ENCODE measurements at places on chromosomes 6 and 20. TPM values are rescaled to one million over a fixed set of nuclear protein-coding genes. Genes with fewer than 3 reads are reported as not detected.

Gene SLC22A7
- not detected for total RNA-seq

Gene MLN
- total RNA-seq = not detected

Gene CLVS2
- 0.12 TPM for total RNA-seq

Gene EDN3
- total RNA-seq = not detected

Gene RBPJL
- not detected for total RNA-seq

Gene BTN3A1
- 9.4 TPM for total RNA-seq

Gene WFDC12
- not detected for total RNA-seq

Gene PRDM13
- not detected for total RNA-seq

Gene DNAH8
- total RNA-seq = not detected

Gene MEP1A
- total RNA-seq = not detected

Gene FAM184A
- total RNA-seq = 2.2 TPM

DNA sequence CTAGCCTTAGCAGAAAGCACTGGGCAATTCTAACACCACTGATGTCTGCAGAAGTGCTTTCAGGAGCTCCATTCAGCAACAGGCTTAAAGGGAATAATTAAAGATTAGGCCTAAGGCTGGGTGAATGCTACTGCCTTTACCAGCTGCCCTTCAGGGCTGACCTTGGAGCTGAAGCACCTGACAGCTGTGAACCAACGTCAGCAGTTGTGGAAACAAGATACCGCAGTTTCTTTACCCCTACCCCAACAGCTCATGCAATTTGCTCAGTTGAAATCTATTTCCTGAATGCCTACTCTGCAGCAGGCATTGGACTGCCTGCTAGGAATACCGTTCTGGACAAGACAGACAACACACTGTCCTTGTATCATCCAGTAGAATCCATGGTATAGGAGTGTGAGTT lies 51.5 kb upstream of the ADTRP start:
- DNase-seq = no peak

- DNase-seq = no peak
Observed at GRCh38 chr6:10771371-10771894, 23.8 kb downstream of the TMEM14B start.

- DNase-seq = no peak
Observed at GRCh38 chr20:50633361-50633760, 58.0 kb downstream of the RIPOR3 start.

GRCh38 chr6:85472744-85473143 lies 22.9 kb downstream of the NT5E start:
- no peak for DNase-seq

- DNase-seq = no peak
Observed at GRCh38 chr6:4319981-4320683, 184.8 kb upstream of the ECI2 start.

DNA sequence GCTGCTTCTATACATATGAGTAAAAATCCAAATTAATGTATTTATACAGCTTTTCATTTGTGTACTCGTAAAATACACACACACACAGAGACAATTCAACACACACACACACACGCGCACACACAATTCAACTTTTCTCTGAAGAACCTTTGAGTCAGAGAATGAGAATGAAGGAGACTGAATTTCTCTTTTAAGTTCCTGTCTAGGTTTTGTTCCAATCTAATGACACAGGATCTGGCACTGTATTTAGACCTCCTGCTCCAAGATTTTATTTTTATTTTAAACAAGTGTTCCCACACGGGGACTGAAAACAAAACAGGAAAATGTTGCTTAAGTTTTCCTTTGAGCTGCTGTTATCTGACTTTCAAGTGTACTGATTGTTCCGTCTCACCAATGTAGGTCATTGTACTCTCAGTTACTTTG lies 250.8 kb downstream of the LAMA2 start:
- DNase-seq = peak; percentile 30

DNA sequence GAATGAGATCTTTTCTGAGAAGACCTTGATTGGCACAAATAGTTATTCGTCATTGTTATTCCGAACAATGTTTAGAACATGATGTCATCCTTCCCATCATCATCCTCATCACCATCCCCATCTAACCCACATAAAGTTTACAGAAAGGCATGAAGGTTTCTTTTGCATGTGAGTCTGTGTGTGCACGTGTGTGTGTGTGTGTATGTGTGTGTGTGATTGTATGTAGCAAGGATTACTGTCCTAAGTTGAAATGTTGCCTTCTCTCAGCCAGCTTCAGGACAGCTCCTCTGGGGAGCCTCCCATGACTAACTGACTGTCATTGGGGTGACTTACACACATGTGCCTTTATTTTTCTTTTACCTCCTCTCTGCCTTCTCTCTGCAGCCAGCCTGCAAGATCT lies 113.5 kb downstream of the SLC22A3 start:
- no peak for DNase-seq

DNA sequence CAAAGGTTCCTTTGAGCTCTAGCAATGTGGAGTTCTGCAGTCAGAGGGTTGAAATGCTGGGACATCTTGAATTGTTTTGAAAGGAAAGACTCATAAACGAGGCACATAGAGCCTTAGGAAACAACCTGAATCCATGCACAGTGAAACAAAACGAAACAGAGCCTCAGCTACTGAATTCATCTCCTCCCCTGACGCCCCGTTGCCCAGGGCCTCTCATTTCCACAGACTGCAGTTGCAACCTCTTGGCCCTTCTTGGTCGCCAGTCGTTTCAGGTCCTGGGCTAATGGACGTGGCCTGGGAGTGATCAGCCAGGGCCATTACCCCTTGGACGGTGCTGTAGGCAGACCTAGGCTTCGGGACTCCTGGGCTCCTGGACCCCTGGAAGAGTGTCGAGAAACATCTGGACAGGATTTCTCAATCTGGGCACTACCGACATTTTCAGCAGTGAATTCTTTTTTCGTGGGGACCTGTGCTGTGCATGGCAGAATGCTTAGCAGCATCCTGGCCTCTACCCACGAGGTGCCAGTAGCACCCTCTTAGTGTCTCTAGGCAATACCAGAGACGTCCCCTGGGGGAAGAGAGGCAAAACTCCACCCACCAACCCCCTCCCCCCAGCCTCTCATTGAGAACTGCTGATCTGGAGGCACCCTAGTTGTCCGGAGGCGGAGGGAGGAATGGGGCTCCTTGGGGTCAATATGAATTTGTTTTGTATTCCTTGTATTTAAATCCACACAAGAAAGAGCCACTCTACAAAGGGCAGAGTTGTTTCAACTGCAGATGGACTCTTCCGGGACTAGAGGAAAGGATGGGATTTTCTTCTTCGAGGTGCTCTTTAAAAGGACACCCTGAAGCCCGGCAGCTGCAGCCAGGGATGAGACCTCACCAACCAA lies 50.2 kb downstream of the TMEM242 start:
- DNase-seq = no peak

DNA sequence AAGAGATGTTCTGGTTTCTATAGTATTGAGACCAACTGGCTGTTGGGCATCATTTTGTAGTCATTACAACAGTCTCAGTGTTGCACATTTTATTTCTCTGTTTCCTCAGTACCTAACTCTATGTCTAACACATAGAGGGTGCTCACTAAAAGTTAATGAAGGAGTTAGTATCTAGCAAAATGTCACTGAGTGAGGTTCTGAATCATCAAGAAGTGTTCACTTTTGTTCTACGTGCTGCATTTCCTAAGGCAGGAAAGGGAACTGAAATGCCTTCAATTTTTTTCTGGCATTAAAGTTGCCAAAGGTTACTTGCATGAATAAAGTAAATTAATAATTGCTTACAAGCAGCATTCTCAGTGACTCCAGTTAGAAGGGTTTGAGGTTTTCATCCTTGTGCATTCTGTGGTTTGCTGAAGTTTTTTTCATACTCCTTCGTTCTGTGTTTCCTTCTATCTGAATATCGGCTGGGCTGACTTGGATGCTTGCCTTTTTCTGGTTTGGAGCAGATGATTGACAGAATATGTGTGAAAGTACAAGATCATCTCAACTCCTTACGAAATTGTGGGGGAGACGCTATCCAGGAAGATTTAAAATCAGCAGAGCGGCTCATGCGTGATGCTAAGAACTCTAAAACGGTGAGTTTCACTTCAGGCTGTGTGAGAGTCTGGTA lies 114.5 kb upstream of the SCGN start:
- DNase-seq = no peak

GRCh38 chr6:148463671-148464070 lies 121.0 kb downstream of the SASH1 start:
- no peak for DNase-seq

DNA sequence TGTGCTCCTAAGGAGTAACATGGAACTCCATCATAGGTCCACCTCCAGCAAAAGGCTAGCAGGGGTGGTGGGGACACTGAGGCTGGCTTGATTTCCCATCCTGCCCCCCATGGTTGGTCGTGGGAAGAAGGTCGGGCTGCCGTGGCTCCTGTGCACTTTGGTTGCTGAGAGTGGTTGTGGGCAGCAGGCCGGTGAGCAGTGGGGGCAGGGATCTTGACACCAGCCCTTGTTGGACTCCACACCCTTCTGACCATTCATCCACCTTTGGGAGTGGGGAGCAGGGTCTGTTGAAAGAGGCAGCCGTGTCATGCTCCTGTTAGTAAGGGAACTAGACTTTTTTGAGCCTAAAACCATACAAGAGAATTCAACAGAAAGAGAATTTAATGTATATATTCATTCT lies 175.2 kb downstream of the ARID1B start:
- no peak for DNase-seq

GRCh38 chr20:31803552-31804291 lies 15.4 kb upstream of the MYLK2 start:
- no peak for DNase-seq

DNA sequence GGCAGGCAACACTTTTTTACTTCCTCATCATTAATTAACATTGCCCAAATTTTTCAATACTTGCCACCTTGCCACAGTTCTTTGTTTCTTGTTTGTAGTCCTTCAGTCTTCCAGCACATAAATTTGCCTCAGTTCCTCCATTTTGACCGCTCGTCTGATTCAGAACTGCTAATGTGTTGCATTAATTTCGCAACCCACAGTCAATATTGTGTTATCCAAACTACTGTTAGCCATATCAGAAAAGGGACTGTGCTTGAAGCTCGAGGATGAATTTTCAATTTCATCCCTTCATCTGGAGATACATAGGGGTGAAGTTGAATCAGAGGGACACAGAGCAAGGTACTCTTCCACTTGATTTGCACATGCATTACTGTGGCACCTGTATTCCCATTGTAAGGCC lies 421.5 kb downstream of the CDKAL1 start:
- DNase-seq = no peak

- DNase-seq = no peak
Observed at GRCh38 chr20:43397147-43397546, 60.5 kb upstream of the SRSF6 start.

DNA sequence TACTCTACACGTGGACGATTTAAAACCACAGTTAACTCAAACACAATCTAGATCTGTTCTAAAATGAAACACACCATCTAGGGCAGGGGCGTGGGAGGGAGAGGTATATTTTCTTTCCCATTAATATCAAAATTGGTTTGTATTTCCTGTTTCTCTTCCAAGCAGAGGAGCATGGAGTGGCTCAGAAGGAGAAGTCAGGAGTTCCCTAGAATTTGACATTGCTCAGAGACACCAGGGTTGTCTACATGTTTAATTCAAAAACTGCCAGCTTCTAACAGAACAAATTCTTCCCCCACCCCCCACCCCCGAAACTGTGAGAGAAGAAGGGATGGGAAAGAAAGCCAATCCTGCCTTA lies 2.3 kb downstream of the PREX1 start:
- no peak for DNase-seq

GRCh38 chr20:55569084-55569483 lies 436.2 kb downstream of the CBLN4 start:
- no peak for DNase-seq

GRCh38 chr6:55937951-55938690 lies 62.7 kb upstream of the BMP5 start:
- no peak for DNase-seq

GRCh38 chr6:32196682-32197616 lies 4.5 kb upstream of the GPSM3 start:
- DNase-seq = peak; percentile 60

DNA sequence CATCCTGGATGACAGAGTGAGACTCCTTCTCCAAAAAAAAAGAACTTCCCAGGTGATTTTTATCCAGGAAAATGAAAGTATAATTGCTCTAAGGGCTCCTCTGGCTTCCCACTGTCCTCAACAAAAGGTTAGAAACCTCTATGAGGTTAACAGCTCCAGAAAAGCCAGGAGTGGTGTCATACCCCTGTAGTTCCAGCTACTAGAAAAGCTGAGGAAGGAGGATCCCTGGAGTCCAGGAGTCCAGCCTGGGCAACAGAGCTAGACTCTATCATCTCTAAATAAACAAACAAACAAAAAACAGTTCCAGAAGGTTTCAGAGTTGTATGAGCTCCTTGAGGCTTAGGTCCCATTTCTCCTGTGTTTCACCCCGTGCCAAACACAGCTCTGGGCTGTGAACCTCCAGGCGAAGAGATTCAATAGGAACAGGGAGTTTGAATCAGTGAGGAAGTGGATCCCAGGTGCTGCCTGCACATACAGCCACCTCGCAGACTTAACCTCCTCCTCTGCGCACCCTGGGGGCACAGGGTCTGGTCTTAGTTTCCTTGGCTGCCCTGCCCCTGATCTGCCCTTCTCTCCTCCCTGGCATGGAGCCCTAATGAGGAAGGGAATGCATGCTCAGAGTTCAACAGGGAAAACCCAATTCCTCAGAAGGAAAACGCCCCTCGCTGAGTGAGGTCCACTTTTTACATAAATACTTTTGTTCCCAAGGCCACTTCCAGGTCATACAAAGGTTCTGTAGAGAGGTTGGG lies 31.0 kb downstream of the ZC3H12D start:
- DNase-seq = no peak
